ENCODE measurements at places on chromosomes 3 and 15.
A peak's percentile ranks its signal among the peaks of the same experiment; 100 is the strongest.

DNA sequence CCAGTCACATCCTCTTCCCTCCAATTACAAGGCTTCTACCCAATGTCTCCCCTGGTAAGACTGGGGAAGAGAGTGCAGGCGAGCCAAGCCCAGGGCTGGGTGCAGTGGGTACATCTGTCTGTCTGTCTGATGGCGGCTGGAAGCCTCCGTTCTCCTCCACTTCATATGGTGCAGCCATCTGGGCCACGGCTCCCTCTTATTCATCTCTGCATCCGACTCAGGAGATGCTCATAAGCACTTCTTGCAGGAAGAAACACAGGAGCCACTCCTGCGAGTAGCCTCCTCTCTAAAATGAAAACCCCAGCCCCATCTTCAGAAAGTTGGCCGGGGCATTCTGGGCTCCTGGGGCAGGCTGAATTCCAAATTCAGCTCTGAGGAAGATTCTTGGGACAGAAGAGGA is 67.5 kb upstream of the SLC6A6 start:
- no peak for DNase-seq

GRCh38 chr15:77904436-77904821 is 173.1 kb downstream of the TBC1D2B start:
- no peak for DNase-seq

GRCh38 chr3:16985608-16986007 is 100.9 kb downstream of the PLCL2 start:
- no peak for DNase-seq

DNA sequence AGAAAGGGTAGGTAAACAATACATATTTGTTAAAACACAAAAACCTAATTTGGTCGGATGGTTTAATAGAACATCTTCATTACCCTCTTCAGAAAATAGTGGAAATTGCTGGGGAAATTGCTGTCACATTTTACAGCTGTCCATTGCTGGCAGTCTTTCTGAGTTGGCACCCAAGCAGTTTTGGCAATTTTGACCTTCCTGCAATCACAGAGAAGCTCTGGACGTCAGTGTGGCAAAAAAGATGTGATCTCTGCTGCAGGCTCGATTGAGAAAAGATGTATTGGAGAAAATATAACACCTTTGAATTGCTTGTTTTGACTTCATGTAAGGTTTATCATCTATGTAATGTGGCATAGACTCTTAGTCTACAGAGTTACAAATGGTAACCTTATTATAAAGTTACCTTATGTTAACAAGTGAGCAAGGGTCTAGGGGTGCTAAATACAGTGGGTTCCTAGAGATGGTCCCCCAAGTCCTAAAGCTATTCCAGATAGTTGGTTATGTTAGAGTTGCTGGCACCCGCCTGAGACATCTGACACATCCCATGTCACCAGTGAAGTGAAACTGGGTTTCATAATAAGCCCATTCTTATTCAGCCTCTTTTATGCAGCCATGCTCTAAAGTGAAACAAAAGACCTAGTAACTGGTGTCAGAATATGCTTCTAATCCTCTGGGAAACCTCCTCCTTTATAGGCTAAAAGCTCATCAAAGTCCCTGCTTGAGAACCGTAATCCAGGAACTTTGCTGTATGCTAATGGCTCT is 14.0 kb downstream of the UBE2E1 start:
- peak; percentile 90 for DNase-seq
